ENCODE measurements at places on chromosomes 7 and 10.

DNA sequence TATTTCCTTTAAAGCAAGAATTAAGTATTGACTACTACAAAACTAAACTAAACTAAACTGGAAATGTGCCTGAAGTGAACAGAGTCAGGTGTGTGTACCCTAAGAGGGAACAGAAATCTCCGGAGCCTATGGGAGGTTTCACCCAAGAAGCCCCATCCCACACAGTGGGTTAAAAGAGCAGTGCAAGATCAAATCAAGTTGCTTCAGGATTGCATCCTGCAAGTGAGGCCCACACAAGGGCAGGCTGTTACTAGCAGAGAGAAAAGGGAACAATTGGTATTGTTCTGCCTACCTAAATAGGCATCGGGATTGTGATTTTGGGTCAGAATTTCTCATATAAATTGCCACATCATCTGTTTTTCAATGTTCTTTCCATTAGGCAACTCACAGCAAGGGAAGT, 113.3 kb upstream of the CDC14C start:
- DNase-seq, result no peak

DNA sequence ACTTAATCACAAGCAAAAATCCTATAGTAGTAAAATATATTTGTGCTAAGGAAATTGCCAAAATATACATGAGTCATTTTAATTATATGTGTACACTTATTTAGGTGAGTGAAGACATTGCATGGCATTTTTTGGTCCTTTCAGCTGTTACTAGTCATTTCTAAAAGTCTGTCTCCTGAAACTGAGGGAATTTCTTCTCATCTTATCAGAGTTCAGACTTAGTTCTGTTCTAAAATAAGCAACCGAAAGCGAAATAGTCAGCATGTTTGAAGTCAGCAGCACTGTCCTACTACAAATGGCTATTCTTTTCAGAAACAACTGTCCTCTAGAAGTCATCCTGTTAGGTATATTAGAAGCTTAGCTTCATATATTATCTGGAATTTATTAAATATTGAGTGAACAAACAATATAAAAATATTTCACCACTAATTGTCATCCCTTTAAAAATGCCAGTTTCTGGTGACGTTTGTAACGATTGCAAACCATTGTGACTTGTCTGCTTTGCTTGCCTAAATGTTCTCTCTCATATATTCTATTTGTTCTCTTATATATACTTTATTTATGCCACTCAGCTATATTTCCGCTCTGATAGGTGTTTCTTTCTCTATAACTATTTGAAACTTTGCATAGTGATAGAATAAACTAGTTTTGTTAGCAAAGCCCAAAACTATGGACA, 227.4 kb upstream of the KAT6B start:
- DNase-seq, result no peak

DNA sequence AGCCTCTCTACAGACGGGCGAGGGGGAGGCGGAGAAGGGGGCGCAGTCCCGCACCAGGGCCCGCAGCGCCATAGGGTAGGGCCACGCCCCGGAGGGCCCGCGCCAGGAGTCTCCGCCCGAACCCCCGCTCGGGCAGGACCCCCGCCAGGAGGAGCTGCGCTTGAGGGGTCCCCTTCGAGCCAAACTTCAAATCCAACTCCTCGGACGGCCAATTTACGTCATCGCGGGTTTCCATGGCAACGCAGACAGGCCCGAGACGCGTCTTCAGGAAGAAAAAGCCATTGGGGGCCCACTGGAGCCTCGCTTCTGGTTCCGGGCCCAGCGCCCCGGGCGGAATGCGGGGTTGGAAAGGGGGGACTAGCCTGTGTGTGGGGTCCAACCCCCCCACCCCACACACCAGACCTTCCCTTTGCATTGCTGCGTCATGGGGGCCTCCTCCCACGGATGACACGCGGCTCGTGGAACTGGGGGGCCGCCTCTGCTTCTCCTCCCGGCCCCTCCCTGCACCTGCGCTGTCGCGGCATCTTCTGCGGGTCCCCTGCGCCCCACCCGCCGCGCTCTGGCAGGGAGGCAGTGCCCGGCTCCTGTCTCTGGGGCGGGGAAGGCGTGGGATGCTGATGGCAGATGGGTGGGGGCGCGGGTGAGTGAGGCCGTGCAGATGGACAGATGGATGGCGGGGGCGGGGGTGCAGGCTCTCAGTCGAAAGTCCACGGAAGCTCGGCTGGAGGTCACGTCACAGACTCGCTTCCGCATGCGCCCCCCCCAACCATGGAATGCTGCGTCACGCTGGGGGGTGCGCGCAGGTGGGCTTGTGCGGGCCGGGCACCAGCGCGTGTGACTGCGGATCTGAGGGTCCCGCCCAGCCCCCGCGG, 1.2 kb downstream of the CALY start:
- peak; percentile 59 for DNase-seq

- no peak for DNase-seq
Measured at GRCh38 chr7:95693551-95694333, 78.6 kb upstream of the DYNC1I1 start.

DNA sequence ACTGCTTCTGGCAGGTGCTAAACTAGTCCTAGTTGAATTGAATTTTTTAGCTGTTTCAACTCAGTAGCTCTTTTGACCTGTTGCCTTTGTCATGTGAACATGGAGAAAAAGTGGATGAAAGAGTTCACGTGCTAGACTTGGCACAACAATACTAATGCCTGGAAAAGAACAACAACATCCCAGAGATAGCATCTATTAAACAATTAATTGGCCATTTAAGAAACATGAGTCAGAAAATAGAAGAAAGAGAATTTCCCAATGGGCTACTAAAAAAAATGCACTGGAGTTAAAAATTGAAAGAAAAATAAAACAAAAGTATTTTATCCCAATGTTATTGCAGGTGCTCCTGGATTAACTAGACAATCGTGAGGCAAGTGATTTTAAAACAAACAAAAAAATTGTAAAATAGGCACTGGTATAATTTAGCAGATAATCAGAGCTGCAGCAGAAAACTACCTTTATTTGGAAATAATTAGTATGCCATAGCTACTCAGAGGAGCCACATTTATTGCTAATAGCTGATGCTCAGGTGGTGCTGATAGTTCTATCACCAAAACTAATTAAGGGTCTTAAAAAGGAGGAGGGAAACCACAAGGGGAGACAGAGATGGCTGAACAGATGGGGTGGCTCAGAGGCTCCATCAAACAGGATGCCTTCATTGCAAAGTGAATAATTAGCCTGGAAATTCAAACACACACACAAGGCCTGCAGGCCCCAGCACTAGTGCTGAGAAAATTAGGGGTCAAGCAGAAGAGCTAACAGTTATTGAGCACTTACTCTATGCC, 17.6 kb downstream of the CCDC71L start:
- no peak for DNase-seq

DNA sequence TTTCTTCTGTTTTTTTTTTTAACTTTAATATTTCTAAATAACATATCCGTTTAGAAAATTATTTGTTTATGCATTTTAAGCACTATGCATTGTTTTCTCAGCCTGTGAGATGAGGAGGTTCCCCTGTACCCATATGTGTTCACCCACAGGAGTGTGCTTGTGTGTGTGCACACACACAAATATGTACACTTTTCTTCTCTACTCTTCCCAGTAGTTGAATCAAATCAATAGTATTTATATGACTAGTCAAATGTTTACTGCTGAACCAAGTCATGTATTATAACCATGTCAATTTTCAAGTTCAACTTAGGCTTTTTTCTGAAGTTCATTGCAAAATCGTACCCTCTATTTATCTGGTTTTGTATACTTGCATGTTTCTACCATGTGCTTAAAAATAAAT, 37.3 kb downstream of the HDAC9 start:
- DNase-seq, result no peak

DNA sequence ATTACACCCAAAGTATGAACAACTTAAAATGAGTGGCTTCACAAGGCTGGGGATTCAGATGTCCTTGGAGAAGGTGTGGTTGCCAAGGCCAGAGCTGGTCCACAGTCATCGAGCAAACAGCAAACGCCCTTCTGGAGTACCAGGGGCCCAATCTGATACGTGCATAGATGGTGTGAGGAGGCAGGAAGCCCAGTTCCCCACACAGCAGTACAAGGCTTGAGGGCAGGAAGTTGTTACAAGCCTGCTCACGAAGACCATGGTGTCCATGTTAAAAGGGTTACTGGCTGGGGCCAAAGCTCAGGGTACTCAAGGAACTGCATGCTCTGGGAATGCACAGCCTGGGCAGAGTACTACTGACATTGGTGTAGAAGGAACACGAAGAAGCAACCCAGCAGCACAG, 4.6 kb upstream of the ANKRD26 start:
- DNase-seq, result no peak

GRCh38 chr10:35398355-35398754, 62.0 kb downstream of the CCNY start:
- no peak for DNase-seq

- no peak for DNase-seq
Measured at GRCh38 chr7:88806280-88807037, 10.9 kb upstream of the TEX47 start.

DNA sequence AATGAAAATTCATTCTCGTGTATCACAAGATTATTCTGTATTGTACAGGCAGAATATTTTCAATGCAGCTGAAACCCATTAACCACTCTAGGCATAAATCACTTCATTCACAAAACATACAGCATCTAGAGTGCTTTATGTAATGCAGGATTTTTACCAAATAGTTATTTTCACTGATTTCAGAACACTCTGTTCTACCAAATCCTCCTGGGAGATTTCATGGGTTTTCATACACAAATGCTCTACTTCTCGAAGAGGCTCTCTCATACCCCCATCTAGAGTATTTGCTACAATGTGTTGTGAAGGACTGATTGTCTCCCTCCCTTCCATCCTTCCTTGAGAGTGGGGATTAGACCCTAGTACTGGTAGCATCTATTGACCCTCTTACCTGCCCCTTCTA, 209.2 kb upstream of the LRRN3 start:
- no peak for DNase-seq

DNA sequence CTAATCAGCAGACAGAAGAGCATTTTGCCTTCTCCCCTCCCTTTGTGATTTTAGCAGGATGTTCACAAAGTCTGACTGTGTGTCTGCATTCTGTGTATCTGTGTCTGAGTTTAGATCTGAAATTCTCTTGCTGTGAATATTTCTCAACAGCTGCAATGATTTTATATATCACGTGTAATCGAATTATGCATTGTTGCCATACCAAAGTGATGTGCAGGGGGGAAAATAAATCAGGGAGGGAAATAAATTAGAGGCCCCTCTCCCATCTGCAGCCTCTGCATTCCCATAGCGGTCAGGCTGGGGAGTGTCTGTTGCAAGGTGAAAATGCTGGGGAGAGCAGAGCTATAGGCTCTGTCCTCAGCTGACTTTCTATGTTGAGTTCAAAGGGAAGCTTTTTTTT, 209.0 kb downstream of the LRMDA start:
- no peak for DNase-seq

GRCh38 chr10:36349445-36350078, 707.5 kb upstream of the FZD8 start:
- DNase-seq, result no peak

DNA sequence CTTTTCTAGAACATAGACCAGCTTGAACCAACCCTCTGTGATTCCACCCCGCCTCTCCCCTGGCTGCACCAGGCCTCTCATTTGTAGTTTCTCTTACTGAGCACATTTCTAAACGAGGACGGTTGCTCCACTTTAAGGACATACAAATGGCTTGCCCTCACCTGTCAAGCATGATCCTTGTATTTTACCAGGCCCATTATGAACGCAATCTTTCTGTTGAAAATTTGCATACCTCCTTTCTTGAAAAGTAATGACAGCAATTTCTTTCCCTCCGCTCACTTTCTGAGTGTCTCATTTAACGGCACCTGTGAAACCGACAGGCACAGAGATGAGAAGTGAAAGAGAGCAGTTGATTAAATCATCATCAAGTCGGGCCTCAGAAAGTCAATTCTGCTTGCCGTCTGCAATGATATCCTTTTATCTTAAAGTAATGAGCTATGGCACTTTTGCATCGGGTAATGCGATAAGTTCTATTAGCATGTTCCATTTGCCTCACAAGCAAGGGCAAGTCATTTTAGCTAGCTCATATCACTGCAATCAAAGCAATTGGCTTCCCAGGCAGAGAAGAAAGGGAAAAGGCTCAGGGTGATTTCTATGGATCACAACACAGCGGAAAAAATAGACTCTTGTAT, 705.6 kb upstream of the GALNT17 start:
- no peak for DNase-seq

- DNase-seq, result no peak
Measured at GRCh38 chr7:106022193-106022821, 59.2 kb downstream of the CDHR3 start.

- peak; percentile 7 for DNase-seq
Measured at GRCh38 chr10:35563261-35563891, 41.8 kb upstream of the GJD4 start.

- DNase-seq, result no peak
Measured at GRCh38 chr7:73452999-73453635, 19.5 kb downstream of the FZD9 start.

DNA sequence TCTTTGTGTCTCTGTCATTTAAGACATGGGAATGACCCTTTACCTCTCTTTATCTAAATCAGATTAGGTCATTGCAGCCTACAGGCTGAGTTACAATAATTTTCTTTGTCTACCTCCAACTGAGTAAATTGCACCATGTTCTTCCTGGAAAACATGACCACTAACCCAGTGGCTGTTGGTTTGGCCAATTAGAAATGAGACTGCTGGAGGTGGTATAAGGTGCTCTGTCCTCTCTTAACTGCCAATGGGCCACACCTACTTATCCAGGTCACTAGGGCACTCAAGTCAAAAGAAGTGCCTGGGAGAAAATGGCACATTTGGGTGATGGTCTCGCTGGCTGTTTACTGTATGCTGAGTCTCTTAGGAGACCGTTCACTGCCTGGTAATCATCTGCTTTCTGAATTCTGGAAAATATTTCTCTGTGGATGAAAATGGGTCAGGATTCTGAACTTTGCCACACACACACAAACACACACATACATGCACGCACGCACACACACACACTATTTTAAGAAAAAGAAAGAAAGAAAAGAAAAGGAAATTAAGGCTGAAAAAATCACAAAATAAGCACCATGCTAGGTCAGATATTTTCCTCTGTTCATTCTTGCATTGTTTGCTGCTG, 16.4 kb downstream of the STAMBPL1 start:
- DNase-seq, result no peak

GRCh38 chr10:74708246-74708645, 118.2 kb upstream of the KAT6B start:
- no peak for DNase-seq

- DNase-seq, result no peak
Measured at GRCh38 chr7:82839555-82839954, 323.1 kb downstream of the PCLO start.

DNA sequence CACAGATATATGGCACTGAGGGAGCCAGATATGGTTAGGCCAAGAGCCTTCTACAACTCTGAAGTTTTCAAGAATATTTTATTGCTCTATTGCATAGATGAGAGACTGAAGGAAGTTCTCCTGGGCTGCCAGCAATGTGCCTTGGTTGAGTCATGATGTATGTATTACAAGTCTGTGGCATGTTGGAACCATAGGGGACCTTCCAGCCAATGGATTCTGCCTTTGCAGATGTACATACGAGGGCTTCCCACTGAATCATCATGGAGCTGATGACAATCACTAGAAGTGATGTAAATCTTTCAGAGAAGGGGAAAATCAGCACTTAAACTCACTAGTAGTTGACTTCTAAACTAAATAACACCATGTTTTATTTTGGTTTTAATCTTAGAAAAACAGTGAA, 419.5 kb downstream of the PHTF2 start:
- no peak for DNase-seq
